ENCODE measurements at places on chromosomes 5 and 9. TPM values are rescaled to one million over a fixed set of nuclear protein-coding genes. Genes with fewer than 3 reads are reported as not detected.

DNA sequence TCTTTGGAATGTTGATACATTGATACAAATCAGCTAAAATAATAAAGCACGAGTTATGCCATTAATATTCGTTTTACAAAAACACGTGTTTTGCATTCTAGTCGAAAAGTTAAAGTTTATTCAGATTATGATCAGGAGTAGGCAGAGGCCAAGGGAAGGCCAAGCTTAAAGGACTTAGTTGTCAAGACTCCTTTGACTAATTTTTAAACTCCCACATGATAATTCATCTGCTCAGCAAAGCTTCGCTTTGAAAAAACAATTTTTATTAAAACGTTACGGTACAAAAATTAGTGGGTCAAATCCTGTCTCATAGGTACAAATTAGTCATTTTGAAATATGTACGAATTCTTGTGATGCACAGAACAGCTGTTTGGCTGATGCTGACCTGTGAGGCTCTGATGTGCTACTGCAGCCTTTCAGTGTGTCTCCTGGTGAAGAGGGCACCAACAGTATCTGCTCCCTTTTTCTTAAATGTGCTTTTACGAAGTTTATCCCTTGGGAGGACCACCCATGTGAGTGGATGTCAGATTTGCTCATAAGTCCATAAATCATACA is 23.0 kb upstream of the NR3C1 start:
- DNase-seq, result no peak

- peak; percentile 89 for DNase-seq
Observed at GRCh38 chr9:110029429-110029955, 178.5 kb downstream of the C9orf152 start.

GRCh38 chr5:89582768-89583339 is 699.9 kb upstream of the MEF2C start:
- no peak for DNase-seq

DNA sequence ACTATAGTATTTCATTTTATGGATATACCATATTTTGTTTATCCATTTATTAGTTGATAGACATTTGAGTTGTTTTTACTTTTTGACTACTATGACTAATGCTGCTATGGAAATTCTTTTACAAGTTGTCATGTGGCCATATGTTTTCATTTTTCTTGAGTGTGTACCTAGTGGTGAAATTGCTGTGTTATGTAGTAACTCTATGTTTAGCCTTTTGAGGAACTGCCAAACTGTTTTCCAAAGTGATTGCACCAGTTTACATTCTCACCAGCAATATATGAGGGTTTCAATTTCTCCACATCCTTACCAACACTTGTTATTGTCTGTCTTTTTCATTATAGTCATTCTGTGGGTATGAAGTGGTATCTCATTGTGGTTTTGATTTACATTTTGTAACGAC is 75.4 kb downstream of the GRIA1 start:
- DNase-seq, result peak; percentile 88

DNA sequence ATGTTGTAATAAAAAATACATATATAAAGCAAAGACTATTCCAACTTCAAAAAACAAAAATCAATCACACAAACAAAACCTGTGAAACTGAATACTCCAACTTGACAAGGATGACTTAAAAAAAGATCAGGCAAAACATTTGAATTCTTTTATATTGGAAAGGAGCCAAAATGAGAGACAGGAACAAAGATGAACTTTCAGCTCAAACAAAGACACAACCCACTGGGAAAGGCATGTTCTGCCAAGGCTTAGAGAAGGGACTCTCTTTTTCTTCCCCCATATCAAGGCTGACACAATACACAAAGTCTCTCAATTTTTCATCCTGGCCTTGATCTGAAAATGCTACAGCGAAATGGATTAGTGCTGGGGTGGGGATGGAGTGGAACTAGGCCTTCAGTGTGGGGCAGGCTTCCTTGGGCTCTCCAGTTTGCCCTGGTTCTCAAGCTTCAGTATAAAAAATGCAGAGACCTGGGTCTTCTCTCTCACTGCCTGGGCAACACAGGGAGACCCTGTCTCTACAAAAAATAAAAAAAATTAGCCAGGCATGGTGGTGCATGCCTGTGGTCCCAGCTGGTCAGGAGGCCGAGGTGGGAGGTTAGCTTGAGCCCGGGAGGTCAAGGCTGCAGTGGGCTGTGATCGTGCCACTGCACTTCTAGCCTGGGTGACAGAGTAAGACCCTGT is 11.6 kb upstream of the FAM169A start:
- no peak for DNase-seq

The ZNF354C gene
- 3.5 TPM for total RNA-seq

DNA sequence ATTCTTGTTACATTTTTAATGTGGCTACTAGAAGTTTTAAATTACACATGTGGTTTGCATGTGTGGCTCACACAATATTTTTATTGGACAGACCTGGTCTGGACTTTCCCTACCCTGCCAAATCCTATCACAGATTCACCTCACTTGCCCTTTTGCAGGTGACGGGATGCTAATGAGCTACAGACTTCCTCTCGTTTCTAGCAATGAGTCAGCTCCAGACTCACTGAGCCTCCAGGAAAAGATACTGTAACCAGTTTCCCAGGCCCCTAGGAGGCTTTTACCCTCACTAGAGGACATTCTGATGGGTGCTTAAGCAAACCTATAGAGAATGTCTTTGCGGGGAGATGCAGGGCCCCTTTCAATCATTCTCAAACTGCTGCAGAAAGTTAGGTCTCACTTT is 135.4 kb downstream of the WDR41 start:
- DNase-seq, result peak; percentile 44

The EQTN gene
- not detected for total RNA-seq

- peak; percentile 7 for DNase-seq
Observed at GRCh38 chr9:20526500-20527319, 95.6 kb downstream of the MLLT3 start.

- no peak for DNase-seq
Observed at GRCh38 chr9:129500161-129500862, 120.6 kb downstream of the C9orf50 start.

- DNase-seq, result no peak
Observed at GRCh38 chr5:118776755-118777154, 211.6 kb downstream of the DTWD2 start.

DNA sequence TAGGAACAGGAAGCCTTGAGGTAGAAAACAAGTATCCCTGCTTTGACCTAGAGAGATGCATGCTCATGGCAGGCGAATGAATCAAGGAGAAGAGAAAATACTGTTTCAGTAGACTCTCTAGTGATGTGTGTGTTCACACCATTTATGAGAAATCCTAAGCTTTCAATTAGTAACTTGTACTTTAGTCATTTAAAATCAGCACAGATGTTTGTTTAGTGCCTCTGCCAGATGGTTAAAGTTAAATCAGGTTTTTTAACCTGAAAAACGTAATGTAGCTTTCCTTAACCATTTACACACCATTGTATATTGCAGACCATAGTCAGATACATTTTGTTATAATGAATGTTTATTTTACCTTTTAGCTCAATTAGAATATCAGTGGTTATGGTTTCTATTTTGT is 5.0 kb downstream of the TJP2 start:
- DNase-seq, result no peak

- no peak for DNase-seq
Observed at GRCh38 chr9:84620338-84620737, 49.2 kb upstream of the NTRK2 start.

- peak; percentile 46 for DNase-seq
Observed at GRCh38 chr5:142717582-142718215, 31.8 kb upstream of the FGF1 start.

The GRPEL2 gene
- 18.0 TPM for total RNA-seq

DNA sequence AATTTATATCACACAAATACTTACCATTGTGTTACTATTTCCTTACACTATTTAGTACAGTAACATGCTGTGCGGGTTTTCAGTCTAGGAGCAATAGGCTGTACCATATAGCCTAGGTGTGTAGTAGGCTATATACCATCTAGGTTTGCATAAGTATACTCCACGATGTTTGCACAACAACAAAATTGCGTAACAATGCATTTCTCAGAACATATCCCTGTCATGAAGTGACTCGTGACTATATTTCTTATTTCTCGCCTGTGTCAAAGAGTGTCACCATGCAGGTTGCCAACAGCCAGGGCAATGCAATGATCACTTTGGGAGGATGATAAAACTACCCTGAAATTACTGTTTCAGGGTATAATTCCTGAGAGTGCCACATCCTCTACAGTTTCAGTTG is 65.6 kb upstream of the CD180 start:
- DNase-seq, result no peak

DNA sequence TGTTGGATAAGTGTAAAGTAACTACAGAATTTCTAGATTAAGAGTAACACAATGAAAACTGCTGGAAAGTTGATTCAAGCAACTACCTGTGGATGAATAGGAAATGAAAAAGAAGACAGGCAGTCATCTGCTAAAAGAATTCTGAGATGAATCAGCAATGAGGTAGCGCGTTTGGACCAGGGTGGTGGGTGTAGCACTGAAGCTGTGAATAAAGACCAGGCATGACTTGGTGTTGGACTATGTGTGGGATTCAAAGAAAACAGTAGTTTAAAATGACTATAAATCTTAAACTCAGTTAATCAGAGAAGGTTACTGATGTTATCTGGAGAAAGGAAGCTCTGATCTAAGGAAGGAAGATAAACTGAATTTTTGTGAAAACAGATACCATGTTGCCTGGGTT is 159.8 kb downstream of the FBN2 start:
- DNase-seq, result no peak

- no peak for DNase-seq
Observed at GRCh38 chr9:13589034-13589737, 309.7 kb upstream of the MPDZ start.

GRCh38 chr5:9838916-9839315 is 208.8 kb upstream of the TAS2R1 start:
- no peak for DNase-seq

DNA sequence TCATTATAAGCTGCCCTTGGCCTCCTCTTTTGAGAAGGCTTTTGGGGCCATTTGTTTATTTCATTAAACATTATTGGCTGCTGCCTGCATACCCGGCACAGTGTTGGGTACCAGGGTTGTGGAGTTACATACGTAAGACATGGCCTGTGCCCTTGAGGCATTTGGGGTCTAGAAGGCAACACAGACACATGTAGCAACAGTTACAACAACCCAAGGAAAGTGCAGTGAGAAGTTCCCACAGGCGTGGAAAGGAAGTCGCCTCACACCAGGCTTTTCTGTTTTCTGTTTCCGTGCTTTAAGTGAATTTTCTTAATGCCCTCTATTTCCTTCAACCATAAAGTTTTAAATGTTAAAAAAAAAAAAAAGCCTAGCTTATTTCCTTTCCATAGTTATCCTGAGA is 47.4 kb downstream of the GALNT10 start:
- DNase-seq, result no peak

GRCh38 chr9:134914501-134914834 is 3.2 kb downstream of the FCN1 start:
- DNase-seq, result no peak

The DMRT3 gene
- not detected for total RNA-seq

DNA sequence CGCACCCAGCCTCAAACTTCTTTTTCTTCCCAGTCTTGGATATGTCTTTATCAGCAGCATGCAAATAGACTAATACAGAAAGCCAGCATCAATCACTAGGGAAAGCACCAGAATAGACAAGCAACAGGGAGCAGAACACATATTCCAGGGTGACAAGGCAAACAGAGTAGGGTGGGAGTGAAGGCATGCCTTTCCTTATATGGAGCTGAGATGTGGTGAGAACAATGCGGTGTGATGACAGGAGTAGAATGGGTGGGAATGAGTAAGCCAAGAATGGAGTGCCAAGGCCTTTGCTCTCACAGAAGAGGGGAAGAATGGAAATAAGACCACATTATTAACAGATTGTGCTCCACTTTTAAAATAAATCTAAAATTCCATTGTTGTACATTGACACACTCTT is 115.6 kb downstream of the CETN3 start:
- DNase-seq, result no peak

GRCh38 chr9:136172412-136173079 is 32.4 kb downstream of the LHX3 start:
- no peak for DNase-seq

DNA sequence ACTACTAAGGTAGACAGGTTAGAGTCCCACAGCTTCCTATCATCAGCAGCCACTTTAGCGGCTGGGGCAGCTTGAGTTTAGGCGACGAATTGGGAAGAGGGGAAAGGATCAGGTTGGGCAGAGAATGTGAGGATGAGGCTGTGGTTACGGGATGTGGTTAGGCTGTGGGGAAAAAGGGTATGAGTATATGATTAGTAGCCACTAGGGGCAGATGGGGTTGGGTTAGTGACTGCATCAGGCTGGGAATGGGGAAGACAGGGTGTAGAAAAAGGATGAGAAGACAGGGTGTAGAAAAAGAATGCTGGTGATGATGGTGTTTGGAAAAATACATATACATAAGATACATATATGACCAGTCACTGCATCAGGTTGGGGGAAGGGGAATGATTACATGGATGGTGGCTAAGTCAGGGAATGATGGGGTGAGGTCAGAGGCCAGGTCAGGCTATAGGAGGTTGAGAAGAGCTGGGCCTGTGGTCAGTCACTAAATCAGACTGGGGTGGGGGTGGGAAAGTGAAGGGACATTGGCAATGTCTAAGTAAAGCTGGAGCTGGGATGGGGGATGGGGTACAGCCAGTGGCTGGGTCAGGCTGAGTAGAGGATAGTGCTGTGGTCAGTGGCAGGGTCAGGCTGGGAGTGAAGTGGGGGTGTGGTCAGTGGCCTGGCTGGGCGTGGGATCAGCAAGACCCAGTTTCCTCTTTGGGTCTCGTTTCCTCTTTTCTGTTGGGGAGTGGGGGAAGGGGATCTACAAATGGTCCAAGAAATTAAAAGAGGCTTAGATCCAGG is 2.1 kb downstream of the TLN1 start:
- DNase-seq, result peak; percentile 91

- no peak for DNase-seq
Observed at GRCh38 chr5:169637549-169638121, 560 bp downstream of the DOCK2 start.

The SOX30 gene
- 0.10 TPM for total RNA-seq

GRCh38 chr5:119398727-119399466 is 43.1 kb downstream of the TNFAIP8 start:
- peak; percentile 29 for DNase-seq

The CYLC2 gene
- not detected for total RNA-seq

DNA sequence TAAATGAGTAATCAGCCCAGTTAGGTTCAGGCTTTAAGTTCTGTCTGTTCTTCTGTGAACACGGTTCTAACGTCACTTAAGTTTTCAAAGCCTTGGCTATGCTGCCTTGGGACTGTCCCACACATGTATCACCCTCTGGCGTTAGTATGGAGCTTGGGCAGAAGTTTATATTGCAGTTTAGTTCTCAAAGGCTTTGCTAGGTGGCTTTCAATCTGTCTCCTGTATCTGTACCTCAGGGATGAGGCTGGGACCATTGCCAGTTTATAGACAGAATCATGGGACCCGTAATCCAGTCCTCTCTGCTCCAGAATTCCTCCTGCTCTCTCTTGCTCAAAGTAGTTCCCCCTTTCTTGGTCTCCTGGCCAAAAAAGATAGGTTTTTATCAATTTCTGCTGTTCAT is 12.1 kb downstream of the C9orf40 start:
- peak; percentile 66 for DNase-seq
